Activated T-helper 2 cell treated with anti-CD3 and anti-CD28 coated beads, Interferon-gamma antibody, Interleukin-2, Interleukin-4, amounts not matched to agents 10 μg/mL and 5 μg/mL and 100 μg/mL, durations not matched to agents 14 hours and 24 hours and 36 hours (primary cell): ENCODE measurements at places on chromosomes 7 and 10.

- H3K4me1 ChIP-seq = no peaks in the 10 kb centered on the region
- H3K27me3 ChIP-seq = peaks cover 7% of the 10 kb centered on the region
- no peak overlapping the region for H3K27ac ChIP-seq
- no peak overlapping the region for H3K4me3 ChIP-seq
- DNase-seq = no peak
Observed at GRCh38 chr10:69866688-69867461, 65.2 kb downstream of the COL13A1 start.

- H3K36me3 ChIP-seq = no peaks in the 10 kb centered on the region
- H3K4me3 ChIP-seq = no peak overlapping the region
- peaks cover 15% of the 10 kb centered on the region for H3K27me3 ChIP-seq
Observed at GRCh38 chr7:12584930-12585329, 14.4 kb downstream of the SCIN start.

DNA sequence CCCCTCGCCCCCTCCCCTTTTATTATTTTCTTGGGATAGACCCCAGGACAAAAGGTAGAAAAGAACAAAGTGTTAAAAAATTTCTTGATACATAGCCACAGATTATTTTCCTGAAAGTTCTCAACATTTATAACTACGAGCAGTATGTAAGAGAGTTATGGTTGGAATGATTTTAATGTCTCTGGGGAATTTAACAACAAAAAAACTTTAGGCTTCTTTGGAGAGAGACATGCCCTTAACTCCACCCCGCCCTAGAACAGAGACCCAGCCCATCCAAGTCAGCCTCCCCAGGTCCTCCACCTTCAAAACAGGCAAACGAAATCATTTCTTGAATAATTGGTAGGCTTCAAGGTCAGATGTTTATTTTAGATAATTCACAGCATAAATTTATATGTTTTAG lies 97.1 kb downstream of the TCF7L2 start:
- H3K27me3 ChIP-seq = peaks cover 9% of the 10 kb centered on the region
- H3K4me3 ChIP-seq = no peak overlapping the region
- no peak overlapping the region for H3K27ac ChIP-seq

DNA sequence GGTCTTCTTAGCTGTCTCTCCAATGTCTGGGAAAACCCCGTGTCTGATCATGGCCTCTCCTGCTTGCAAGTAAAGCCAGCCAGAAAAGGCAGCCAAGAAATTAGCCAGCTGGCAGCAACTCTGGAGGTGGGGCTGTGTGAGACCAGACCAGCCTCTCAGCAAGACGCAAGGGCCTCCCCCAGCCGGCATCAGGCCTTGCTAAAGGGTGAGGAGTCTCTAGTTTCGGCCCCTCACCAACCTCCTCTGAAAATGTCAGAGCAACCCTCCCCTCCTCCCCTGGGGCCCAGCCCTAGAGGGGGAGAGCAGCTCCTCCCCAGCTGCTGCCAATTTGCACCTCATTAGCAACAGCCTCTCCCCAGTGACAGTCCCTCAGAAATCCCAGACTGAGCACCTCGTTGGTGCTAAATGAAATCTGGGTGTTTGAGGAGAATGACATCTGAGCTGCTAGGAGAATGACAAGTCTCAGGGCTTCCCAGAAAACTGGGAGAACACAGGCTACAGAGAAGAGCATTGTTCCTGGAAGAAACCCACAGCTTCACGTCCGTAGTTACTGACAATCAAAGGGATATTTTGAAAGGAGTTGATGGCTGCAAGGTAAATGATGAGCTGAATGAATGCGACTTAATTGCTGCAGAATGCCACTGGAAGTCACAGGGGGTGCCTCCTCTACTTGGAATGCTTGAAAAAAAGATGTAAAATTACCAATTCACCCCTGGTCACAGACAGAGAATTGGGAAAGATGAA lies 25.9 kb downstream of the DGKI start:
- DNase-seq = no peak
- no peaks in the 10 kb centered on the region for H3K4me1 ChIP-seq
- H3K36me3 ChIP-seq = no peaks in the 10 kb centered on the region
- H3K27ac ChIP-seq = no peak overlapping the region
- peaks cover 9% of the 10 kb centered on the region for H3K27me3 ChIP-seq

DNA sequence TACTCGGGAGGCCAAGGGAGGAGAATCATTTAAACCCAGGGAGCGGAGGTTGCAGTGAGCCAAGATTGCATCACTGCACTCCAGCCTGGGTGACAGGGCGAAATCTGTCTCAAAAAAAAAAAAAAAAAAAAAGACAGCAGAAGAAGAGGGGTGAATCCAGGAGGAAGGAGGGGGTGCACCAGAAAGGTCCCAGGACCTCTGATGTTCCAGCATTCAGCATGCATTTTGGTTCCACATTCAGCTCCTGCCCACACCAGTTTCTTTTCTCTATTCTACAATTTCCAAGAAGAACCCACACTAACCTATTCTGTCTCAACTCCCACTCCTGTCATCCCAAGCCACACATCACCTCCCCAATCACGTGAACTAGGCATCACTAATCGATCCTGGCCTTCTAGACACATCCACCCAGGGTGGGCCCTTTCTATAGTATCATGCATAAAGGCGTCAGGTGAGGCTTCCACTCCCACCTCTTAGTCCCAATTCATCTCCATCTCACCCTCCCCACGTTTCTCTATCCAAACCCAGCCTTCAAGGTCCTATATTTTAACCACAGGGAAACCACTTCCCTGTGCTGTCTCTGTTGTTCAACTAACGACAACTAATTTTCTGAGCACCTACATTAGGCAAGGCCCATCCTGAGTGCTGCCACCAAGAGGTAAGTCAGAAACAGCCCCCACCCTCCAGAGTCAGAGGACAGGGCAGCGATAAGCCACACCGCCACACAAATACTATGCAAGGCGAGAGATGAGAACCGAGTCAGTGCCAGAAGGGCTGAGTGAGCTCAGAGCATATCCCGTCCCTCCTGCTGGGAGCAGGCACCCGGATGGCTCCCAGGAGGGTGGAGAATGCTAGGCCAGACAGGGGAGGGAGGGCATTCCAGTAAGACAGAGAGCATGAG lies 2.2 kb downstream of the ANXA11 start:
- no peaks in the 10 kb centered on the region for H3K27me3 ChIP-seq
- H3K4me3 ChIP-seq = peak overlapping the region; percentile 97
- peaks cover 58% of the 10 kb centered on the region for H3K4me1 ChIP-seq
- peak; percentile 67 for DNase-seq

DNA sequence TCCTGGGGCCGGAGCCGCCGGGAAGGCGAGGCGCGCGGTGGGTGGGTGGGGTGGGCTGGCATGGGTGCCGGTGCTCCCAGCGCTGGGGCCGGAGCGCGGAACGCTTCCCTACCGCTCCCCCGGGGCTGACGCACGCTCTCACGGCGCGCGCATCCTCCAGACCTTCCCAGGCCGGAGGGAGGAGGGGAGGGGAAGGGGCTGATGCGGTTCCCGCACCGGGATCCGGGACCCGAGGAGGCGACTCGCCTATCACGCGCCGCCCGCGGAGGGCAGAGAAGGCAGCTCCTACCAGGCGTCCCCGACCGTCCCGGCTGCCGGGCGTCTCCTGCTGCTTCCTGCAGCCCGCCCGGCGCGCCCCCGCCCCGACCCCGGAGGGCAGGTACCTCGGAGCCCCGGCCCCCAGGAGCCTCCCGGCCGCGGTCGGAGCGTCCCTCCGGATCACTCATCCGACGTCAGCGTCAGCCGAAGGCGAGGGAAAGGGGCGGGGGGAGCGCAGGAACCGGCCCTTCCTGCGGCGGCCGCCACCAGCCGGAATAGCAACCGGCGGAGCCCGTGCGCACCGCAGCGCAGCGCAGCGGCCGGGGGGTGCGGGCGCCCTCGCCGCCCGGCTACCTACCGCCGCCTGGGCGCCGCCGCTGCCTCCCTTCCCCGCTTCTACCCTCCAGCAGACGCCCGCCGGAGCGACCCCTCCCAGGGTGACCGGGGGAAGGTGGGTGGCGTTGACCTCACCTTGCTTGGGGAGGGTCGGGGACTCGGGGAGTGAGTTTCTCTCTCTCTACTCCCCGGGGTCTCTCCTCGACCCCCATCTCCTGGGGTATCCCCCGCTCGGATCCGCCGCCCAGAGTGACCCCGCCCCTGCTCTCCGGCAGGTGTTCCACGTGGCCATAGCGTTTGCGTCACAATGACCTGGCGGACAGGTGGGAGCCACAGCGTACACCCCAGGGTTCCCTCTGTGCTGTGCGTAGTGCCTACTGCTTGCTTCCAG lies at the start of gene ICA1:
Gene ICA1 (minus strand): TSS at position 457 of the 985 bp plus-strand sequence. CDS start 26,241 bp downstream, outside the sequence.
- DNase-seq = peak; percentile 20
- peaks cover 6% of the 10 kb centered on the region for H3K4me1 ChIP-seq
- peak within 1 kb of the TSS; percentile 80 for H3K4me3 ChIP-seq

- DNase-seq = no peak
- no peaks in the 10 kb centered on the region for H3K4me1 ChIP-seq
- no peak overlapping the region for H3K27ac ChIP-seq
- H3K36me3 ChIP-seq = no peaks in the 10 kb centered on the region
- no peaks in the 10 kb centered on the region for H3K27me3 ChIP-seq
- H3K4me3 ChIP-seq = no peak overlapping the region
Observed at GRCh38 chr7:40483630-40484029, 348.8 kb downstream of the SUGCT start.
